Left kidney (tissue), 8 donors: ENCODE measurements at places on chromosomes 13 and 19.

DNA sequence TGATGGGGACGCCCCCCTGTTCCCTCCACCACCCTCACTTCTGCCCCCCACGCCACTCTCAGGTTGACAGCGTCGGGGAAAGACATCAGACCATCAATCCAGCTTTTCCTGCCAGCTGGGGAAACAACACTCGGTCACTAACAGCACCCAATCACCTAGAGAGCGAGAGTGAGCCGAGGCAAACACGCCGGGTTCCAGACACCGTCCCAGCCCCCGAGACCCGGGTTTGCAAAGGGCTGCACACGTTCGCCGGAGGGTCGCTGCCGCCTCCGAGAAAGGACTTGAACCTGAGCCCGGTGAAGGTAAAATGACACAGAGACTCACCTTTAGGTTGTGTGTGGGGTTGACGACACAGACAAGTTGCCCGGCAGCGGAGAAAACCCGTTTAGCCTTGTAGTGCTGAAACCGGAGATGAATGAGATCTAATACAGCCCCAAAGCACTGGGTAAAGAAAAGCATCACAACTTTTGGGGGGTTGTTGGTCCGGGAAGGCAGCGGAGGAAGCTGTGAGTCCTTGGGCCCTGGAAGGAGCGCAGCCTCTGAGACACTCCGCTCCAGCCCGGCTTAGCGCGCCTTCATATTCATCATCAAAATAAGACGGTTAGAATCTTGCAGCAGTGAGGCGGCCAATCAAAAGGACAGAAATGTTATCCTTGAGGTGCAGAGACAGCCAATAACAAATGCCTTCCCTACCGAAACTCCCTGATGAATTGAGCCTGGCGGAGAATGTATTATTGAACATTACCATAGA lies at the start of gene SIAH3:
SIAH3 (minus strand) TSS at position 583 of the 751 bp plus-strand sequence; CDS start at position 459, 124 bp downstream.
- DNase-seq: no peak

- no peak for DNase-seq
These were observed 2.4 kb upstream of the ZNF506 start for GRCh38 chr19:19823916-19824315.

DNA sequence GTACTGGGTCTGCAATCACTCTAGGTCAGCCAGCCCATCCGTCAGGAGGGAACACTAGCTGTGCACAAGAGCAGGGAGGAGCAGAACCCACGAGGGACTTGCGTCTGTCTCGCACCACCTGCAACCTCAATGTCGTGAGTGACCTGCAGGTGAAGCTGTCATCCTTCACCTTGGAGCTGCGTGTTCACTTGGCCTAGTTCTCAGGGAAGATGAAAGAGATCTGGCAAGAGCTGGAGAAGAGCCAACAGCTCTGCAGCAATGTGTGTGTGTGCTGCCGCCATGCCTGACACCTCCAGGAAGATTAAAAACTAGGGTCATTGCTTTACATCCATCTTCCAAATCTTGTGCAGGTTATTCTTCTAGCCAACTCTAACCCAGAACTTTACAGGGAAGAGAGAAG lies 117.6 kb upstream of the MRI1 start:
- no peak for DNase-seq

DNA sequence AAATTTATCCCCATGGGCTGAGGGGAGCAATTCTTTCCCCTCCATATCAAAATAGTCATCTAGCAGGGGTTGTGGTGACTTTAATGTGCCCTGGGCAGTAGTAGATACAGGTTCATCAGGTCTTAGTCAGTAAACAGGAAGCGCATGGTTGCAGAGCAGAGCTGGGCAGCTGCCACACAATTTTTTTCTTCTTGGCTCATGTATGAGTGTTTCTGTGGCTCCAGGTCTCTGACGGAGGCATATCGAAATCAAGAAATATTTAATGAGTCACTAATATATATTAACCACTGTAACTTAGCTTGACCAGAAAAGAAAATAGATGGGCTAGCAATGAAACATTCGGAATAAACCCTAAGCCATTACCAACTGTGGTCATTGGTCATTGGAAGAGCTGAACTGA lies 68.4 kb upstream of the UBL3 start:
- no peak for DNase-seq

DNA sequence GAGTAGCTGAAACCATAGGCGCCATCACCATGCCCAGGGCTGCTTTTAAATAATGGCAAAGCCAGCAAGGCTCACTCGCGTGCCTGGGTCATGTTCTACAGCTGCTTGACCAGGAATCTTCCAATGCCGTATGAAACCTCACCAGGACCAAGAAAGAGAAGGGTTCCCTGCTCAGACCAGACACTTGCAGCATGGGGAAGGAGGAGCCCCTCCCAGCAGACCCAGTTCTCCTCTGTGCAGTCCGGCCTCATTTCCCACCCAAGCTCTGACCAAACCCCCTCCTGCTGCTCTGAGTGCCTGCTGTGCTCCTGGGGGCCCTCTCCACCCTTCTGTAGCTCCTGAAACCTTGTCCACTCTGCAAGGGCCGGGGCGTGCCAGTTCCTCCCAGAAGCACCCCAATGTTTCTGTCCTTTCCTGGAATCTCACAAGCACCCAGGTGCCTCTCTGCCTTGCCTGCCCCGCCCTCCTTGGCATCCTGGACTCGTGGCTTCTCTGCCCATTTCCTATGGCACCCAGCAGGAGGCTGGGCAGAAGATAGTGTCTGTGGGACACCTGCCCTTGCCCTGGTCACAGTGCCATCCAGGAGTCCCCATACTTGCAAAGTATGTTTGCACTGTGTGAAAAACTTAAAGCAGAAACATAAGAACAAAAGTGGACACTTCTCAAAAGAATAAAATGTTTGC lies 6.8 kb upstream of the SLC7A9 start:
- DNase-seq: no peak

DNA sequence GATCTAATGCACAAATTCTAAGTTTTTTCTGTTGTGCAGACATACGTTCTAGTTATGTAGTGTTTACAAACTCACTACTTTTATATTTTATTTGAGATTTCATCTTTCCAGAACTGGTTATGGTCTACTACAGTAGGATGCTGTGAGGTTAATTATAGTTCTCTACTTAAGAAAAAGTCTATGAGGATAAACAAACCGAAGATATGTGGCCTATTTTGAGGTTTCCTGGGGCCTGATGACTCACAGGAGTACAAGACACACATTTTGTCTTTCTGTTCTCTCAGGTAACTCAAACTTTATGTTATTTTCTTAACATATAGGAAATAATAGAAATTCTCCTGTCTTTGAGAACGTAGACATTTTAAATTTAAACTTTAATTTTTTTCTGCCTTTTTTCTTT lies 45.1 kb downstream of the PCDH20 start:
- no peak for DNase-seq

GRCh38 chr13:19618977-19619376 lies 14.5 kb upstream of the MPHOSPH8 start:
- no peak for DNase-seq
